ENCODE measurements at places on chromosomes 2 and 18.

DNA sequence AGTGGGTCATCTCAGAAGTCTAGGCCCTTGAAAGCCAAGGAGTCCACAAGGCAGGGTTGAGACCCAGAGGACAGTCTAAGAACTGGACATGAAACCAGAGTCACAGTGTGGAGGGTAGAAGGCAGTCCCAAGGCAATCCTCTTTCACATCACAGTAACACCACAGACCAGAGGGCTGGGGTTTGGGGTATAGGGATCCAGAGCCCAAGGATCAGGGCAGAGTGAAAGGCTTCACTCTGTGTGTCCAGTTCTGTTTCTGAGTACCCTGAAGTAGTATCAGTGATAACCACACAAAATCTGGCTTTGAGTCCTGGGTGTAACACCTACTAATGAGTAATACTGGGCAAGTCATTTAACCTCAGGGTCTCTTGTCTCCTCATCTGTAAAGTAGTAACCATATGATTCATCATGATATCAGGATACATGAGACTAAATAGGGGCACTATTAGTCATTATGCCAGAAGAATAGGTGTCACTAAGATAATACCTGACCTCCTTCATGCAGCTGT is 91.0 kb downstream of the ICA1L start:
- DNase-seq = no peak

DNA sequence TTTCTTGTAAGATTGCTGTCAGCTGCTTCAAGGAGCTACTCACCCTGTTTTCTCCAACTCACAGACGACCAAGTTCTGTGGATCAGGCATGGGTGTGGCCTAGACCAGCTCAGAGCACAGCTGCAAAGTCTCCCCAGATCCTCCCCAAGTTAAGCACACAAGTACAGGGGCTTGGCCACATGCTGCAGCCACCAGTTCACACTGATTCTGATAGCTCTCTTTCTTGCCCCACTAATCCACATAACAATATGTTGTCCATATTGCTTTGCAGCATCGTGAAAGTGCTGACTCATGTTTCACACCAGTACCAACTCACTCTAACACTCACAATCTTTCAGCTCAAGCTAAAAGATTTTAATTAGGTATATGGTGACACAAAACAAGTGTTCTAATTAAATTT is 437.0 kb downstream of the PARD3B start:
- no peak for DNase-seq

GRCh38 chr2:192373754-192374153 is 179.0 kb upstream of the TMEFF2 start:
- DNase-seq = no peak

GRCh38 chr18:49565612-49566011 is 3.8 kb downstream of the LIPG start:
- no peak for DNase-seq

DNA sequence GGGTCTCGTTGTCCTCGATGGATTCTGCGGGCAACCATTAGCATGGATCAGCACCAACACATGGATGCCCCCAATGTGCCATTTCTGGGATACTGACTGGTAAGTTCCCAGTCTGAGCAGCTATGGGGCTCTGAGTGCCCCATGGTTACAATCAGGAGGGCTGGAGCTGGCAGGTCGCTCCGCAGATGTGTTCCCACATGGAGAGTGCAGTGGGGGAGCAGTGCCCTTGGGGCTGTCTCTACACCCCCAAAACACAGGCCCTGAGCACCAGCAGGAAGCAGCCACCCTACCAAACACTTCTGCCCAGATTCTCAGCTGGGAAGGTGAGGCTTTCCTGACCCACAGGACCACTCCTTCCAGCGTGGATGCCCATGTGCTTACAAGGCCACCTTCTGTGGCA is 8.0 kb downstream of the NGEF start:
- DNase-seq = no peak

DNA sequence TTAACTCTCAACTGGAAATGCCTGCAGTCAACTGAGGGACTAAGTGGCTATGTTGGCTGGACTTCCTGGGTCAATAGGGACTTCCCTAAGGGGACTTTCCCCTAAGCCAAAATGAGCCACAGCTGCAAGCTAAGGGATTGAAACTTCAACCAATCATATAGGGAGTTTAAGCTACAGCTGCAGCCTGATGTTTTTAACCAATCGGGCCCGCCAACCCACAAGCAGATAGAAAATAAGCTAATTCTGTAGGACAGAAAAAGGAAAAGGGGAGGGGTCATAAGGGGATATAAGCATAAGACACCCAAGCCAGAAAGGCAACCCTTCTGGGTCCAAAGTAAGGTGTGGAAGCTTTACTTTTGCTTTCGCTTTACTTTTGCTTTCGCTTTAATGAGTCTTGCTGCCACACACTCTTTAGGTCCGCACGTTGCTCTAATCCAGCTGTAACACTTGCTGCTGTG is 927.5 kb downstream of the ERBB4 start:
- no peak for DNase-seq

- no peak for DNase-seq
Observed at GRCh38 chr2:8376603-8377410, 305.0 kb upstream of the ID2 start.

- DNase-seq = peak; percentile 4
Observed at GRCh38 chr2:164538240-164538866, 82.9 kb downstream of the GRB14 start.

GRCh38 chr2:37800176-37800858 is 124.8 kb upstream of the RMDN2 start:
- no peak for DNase-seq

- DNase-seq = no peak
Observed at GRCh38 chr2:157836531-157836930, 39.6 kb downstream of the ACVR1 start.

- DNase-seq = no peak
Observed at GRCh38 chr2:150188177-150188576, 299.3 kb downstream of the RND3 start.

DNA sequence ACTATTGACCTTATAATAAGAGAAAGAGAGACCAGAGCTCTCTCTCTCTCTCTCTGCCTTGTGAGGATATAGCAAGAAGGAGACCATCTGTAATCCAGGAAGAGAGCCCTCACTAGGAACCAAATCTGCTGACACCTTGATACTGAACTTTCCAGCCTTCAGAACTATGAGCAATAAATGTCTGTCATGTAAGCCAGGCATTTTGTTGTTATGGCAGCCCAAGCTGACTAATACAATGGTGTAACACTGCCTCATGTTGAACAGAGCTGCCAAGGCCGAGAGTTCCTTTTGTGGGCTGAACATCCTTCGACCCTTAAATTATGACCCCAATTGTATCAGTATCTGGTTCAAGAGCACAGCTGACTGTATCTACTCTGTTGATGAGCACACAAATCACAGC is 108.0 kb downstream of the LRRC30 start:
- DNase-seq = no peak

DNA sequence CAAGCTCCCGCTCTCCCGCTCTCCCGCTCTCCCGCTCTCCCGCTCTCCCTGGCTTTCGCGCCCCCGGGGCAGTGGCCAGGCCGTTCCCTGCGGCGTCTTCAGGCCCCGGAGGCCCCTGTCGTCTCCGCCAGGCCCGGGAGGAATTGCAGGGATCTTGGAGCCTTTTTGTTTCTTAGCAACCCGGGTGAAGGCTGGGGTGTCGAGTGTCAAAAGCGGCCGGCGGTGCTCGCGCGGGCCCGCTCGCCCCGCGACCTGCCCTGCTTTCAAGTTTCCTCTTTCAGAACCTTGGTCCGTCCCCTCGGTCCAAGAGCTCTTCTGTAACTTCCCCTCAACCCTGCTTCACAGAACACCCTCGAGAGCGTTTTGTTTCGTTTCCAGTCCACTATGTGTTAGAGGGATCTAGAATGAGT is 1.4 kb downstream of the RNF138 start:
- DNase-seq = no peak

- no peak for DNase-seq
Observed at GRCh38 chr2:175180701-175181103, 808 bp downstream of the ATP5MC3 start.

DNA sequence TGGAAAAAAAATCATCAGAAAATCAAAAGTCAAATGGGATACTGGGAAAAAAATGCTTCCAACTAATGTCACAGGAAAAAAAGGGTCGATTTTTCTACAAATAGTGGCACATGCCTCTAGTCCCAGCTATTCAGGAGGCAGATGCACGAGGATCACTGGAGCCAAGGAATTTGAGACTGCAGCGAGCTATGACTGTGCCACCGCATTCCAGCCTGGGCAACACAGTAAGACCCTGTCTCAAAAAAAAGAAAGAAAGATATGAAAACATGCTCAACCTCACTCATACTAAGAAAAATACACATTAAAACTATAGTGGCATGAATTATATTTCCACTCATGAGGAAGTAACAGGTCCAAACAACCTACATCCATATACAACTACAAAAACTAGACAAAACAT is 17.9 kb downstream of the MEMO1 start:
- DNase-seq = no peak

- no peak for DNase-seq
Observed at GRCh38 chr2:143522699-143523098, 393.5 kb downstream of the ARHGAP15 start.

- DNase-seq = no peak
Observed at GRCh38 chr2:36469106-36469477, 113.5 kb downstream of the CRIM1 start.

DNA sequence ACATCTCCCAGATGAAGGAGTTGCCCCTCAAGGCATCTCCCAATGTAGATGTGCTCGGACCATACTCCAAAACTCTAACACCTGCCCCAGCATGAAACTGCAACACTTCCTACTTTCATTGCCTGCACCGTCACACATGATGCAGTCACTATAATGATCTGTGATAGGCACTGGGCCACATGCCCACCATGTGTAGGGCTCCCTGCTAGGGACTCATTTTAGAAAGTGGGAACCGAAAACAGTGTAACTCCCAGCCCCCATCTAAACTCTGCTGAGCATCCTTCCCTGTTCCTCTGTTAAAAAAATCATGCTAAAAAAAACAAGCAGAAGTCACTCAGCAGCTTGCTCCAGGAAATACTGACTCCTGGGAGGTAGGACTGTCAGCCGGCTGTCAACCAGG is 496.1 kb upstream of the RAB6C start:
- no peak for DNase-seq

GRCh38 chr2:26475832-26476501 is 2.0 kb downstream of the OTOF start:
- DNase-seq = no peak

DNA sequence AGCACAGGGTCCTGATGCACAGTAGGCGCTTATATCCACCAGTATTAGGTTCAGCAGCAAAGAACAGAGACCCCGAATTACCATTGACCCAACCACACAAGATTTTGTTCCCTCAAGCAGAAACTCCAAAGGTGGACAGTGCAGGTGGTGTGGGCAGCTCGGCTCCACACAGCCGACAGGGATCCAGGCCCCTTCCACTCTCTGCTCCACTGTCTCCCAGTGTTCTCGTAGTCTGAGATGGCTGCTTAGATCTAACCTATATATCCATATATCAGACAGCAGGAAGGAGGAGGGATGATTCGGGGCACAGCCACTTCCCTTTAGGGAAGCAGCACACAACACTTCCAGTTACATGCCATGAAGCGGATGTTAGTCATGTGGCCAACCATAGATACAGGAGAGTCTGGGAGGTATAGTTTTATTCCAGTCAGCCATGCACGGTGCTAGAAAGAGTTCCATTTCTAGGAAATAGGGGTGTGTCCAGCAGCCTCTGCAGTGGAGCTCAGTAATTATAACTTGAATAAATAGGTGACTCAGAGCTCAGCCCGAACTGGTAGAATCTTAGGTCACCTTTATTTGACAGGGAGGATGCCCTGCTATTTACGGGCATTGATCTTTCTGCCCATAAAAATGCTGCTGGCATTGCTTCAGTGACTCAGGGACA is 158.9 kb downstream of the TWIST2 start:
- no peak for DNase-seq

- no peak for DNase-seq
Observed at GRCh38 chr18:79322441-79322840, 73.3 kb upstream of the NFATC1 start.

DNA sequence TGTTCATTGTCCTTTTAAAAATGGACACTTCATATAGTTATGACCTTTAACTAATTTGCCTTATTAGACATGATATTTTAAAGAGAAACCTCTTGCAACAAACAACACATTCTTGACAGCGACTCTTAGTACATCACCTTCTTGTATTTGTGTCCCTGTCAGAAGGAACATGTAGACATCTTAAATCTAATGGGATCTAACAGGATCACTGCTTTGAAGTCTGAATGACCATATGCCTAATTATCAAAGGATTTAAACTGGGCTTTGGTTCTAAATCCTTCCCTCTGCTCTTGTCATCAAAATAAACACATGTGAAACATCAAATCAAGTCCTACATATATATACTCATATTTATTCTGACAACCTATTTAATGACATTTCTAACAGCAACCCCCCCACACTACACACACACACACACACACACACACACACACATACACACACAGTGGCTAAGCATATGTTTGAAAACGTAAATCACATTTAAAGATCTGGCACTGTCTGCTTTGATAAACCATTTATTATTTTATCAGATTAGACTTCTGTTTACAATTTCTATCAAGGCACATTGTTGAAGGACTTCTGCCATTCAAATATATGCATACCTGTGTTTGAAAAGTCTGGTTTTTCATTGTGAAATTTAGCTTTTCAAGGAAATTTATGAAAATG is 4.2 kb downstream of the GALNT13 start:
- no peak for DNase-seq

GRCh38 chr18:22813648-22814328 is 119.3 kb upstream of the RBBP8 start:
- DNase-seq = no peak

DNA sequence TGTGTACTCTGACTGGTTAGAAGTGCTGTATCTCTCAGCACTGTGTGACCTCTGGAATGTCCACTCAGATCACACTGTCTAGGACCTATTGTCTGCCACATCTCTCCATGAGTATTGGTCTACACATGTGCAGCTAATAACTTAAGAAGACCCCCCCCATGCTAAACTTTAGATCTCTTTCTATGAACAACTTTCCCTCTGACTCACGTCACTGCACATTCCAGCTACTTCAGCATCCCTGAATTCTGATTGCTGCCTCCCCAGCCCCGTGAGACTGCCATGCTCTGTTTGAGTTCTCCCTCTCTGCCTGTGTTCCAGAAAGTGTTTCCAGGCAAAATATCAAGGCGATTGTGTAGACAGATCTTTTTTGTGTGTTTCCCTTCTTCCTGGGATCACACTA is 41.8 kb downstream of the RAPGEF4 start:
- DNase-seq = no peak

- DNase-seq = no peak
Observed at GRCh38 chr2:44570271-44570670, 208.5 kb downstream of the CAMKMT start.

DNA sequence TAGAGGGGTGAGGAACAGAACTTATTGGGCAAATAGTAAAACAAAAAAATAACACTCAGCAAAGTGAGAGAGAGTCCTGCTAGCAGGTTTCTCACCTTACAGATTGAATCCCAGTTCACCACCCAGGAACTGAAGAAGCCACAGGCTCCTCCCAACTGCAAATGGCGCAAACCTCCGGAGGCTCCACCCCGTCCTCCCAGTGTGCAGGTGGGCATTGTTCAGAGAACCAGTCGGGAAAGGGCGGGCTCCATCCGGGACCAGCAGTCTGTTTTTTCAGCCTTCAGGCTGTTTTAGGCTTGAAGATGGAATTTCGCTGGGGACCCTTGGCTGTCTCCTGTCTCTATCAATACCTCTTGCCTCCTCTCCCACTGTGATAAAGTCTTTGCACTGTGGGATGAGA is 317.5 kb downstream of the PARD3B start:
- no peak for DNase-seq

Data from NCI-H2081 treated with DMSO at 0.1 percent for 48 hours (cell line).